NCI-H526 treated with DMSO at 0.1 percent for 48 hours (cell line): ENCODE measurements at places on chromosomes 12 and 14.

GRCh38 chr12:65094722-65095121 lies 26.4 kb downstream of the WIF1 start:
- DNase-seq = no peak

DNA sequence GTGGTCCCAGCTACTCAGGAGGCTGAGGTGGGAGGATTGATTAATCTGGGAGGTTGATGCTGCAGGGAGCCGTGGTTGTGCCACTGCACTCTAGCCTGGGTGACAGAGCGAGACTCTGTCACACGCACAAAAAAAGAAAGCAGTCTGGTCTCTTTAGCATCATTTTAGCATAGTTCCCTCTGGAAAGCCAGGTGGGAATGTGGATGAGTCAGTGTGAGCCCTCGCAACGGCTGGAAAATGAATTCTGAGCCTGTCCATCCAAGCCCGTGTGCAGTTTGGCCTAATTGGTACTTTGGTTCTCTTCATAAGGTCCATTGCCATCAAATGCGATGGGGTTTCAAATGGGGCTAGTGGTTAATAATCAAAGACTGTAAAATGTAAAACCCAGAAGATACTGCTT lies 2.4 kb downstream of the MYL2 start:
- DNase-seq = no peak

- DNase-seq = peak; percentile 45
These were observed 95.6 kb downstream of the GAS2L3 start for GRCh38 chr12:100668945-100669536.

DNA sequence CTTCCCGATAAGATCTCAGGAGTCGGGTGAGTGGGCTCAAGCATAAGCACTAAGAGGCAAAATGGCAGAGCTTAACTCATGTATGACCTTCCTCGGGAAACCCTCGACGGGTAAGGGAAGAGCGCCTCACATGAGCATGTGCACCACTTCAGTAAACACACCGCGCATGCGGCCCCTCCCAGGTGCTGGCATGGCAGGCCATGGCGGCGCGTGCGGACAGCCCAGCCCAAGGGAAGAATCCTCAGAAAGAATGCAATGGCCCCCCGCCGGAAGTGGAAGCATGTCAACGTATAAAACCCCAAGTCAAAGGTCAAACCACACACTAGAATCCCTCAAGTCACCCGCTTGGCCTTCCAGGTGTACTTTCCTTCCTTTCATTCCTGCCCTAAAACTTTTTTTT lies 6.6 kb upstream of the TNFAIP2 start:
- DNase-seq = no peak

GRCh38 chr12:82329508-82329907 lies 28.7 kb downstream of the CCDC59 start:
- DNase-seq = no peak

DNA sequence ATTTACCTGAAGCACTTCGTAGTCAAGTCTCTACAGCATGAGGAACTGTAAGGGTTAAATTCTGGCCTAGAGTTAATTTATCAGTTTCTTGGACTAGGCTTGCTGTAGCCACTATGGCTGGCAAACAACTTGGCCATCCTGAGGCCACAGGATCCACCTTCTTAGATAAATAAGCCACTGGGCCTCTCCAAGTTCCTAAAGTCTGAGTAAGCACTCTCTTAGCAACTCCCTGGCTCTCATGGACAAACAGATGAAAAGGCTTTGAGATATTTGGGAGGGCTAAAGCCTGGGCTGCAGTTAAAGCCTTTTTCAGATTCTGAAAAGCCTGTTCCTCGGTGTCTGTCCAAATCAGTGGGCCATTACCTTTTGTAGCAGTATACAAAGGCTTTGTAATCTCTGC lies 675.0 kb downstream of the TMEM121 start:
- DNase-seq = no peak

DNA sequence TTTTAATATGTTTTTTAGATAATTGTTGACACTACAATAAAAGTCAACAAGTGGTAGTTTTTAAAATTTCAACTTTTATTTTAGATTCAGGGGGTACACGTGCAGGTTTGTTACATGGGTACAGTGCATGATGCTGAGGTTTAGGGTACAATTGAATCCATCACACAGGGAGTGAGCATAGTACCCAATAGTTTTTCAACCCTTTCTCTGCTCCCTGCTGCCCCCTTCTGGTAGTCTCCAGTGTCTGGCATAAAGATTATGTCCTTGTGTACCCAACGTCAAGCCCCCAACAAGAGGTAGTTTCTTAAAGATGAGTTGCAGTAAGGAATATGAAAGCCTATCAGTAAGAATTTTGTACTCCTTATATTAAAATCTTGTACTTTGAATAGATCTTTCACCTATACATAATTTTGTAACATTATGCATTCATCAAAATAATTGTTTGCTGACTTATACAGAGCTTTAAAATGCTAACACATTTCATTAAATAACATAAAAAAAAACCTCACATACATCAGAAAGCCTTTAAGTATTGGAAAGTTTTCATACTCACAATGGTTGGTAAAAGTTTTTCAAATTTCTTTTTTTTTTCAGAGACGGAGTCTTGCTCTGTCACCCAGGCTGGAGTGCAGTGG lies 5.4 kb upstream of the RALGAPA1 start:
- DNase-seq = peak; percentile 7

DNA sequence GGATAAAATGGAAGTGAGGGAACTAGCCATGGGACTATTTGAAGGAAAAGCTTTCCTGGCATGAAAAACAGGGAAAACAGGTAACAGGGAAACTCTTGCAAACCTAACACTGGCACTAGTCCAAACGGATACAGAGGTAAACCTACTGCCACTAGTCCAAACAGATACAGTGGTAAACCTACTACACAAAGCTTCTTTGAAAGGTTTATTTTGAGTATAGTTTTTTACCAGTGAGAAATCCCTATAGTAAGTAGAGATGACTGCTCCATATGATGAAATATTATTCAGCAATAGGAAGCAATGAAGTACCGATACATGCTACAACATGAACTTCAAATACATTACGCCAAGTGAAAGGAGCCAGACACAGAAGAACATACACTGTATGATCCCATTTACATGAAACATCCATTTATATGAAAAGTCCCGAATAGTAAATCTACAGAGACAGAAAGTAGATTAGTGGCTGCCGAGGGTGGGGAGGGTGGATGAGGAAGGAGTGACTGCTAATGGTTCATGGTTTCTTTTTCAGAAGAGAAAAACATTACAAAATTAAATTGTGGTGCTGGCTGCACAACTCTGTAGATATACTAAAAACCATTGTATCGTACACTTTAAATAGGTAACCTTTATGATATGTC lies 25.5 kb downstream of the SPTLC2 start:
- DNase-seq = no peak
